ENCODE measurements at places on chromosomes 1 and 21.

- DNase-seq: peak; percentile 44
Measured at GRCh38 chr1:240732390-240732789, 120.4 kb upstream of the GREM2 start.

DNA sequence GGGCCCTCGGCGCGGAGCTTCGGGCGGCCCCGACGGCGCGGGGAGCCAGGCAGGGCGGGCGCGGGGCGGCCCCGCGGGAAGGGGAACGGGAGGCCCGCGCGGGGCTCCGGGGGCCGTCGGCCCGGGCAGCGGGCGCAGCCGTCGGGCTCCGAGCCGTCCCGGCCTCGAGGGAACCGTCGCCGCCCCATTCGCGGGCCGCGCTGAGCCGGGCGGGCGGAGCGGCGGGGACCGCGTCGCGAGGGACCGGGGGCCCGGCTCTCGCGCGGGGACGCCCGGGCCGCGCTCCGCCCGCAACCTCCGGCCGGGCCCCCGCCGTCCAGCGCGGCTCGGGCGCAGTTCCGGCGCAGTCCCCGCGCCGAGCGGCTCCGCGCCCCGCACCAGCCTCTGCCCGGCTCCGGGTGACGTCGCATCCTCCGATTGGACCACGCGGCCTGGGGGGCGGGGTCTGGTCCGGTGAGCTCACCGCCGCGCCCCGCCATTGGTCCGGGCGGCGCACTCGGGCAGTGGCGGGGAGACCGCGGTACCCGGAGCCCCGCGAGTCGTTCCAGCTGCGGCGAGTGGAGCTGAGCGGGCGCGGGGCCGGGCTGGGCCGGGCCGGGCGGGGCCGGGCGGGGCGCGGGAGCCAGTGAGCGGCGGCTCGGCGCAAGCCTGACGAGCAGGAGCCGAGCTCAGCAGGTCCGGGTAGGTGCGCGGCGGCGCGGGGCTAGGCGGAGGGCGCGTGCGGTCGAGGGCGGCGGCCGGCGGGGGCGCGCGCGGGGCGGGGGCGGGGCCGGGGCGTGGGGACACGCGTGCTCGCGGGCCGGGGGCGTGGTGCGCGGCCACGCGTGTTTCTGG is 66.7 kb upstream of the VAMP3 start:
- peak; percentile 90 for DNase-seq

DNA sequence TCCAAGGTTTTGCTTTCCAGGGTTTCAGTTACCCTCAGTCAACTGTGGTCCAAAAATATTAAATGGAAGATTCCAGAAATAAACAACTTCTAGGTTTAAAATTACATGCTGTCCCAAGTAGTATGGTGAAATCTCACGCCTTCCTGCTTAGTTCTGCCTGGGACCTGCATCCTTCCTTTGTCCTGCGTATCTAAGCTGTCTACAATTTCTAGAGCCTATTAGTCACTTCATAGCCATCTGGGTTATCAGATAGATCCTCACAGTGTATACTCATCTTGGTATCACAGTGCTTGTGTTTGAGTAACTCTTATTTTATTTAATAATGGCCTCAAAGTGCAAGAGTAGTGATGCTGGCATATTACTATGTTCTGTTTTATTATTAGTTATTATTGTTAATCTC is 157.7 kb downstream of the ROR1 start:
- no peak for DNase-seq

- no peak for DNase-seq
Measured at GRCh38 chr1:27025718-27026117, 13.1 kb upstream of the TENT5B start.

DNA sequence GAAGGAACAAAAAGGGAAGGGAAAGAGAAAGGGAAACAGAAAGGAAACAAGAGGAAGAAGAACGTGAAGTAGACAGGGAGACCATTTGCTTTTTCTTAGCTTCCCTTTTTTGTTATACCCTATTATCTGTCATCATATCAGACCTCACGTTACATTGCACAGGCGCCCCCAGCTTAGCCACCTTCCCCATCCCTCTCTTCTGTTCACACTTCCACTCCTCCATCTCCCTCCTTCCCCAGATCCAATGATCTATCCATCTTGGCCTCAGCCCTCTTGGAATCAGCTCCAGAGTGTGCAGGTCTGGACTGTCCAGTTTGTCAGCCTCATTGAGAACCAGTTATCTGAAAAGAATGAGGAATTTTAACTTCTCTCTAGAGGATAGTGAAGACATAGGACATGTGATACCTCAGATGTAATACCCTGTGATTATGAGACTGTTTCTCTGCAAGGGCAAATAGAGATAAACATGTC is 101.1 kb upstream of the ERRFI1 start:
- peak; percentile 64 for DNase-seq

DNA sequence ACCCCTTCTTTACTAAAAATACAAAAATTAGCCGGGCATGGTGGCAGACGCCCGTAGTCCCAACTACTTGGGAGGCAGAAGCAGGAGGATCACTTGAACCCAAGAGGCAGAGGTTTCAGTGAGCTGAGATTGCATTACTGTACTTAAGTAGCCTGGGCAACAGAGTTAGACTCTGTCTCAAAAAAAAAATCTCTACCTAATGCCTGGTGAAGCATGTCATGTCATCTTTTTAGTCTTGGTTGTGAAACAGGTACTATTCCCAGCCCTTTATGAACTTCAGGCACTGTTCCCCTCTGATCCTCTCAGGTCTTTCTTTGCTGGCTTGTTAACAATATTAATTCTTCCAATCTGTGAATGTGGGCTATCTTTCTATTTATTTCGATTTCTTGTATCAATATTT is 22.1 kb downstream of the PRRC2C start:
- no peak for DNase-seq

DNA sequence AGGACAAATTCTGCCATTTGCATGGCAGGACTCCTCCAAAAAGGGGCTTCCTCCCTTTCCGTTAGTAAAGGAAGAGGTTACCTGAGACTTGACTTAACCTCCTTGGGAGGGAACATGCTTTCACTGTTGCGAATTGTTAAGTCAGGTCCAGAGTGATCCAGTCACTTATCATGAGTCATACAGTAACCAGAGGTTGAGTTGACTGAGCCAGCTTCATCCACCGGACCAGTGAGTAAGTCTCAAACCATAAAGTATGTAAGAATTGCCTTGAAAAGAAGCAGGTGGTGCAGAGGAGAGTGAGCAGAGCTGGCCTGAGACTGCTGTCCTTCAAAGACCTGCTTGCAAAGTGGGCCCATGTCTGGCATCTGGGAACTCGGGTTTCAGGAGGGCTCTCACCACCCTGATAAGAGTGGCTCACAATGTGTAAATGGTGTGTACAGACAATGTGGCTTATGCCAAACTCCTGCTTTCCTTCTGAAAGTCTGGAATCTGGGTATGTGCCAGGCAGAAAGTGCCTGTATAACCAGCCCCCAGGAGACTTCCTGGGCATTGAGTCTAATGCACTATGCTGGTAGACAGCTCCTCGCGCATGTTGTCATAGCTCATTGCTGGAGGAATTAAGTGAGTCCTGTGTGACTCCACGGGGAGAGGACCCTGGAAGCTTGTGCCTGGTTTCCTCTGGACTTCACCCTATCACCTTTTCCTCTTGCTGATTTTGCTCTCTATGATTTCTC is 84.3 kb upstream of the KLHDC7A start:
- no peak for DNase-seq

DNA sequence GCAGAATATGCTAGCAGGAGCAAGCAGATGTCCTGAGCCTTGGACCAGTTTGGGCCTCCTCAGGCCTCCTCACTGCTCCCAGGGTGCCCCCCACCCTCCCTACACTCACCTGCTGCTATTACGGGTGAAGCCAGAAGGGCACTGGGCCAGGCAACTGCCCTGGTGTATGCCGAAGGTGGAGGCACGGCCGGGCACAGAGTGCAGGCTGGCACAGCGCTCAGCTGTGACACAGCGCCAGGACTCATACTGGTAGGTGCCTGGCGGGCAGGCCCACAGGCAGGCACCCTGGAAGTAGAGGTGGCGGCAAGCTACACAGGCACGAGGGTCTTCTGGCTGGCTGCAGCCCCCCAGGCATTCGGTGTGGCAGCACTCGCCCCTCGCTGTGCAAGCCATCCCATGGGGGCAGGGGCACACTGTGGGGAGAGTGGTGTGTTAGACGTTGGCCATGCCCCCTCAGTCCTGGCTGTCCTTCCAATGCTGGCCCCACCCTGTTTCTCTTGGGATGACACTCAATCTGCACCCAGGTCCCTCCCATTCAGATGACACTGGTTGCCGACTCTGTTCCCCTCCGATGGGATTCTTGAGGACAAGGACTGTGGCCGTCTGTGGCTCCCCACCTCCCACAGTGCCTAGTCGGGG is 7.0 kb downstream of the INSRR start:
- DNase-seq: no peak

Measured in umbilical cord (tissue), 2 donors.